Stimulated activated CD4-positive, alpha-beta T cell treated with anti-CD3 and anti-CD28 coated beads, Interleukin-12 subunit alpha, Interleukin-12 subunit beta, amount 100 ng/mL, for 4 hours (primary cell): ENCODE measurements at places on chromosomes 1 and 21.

DNA sequence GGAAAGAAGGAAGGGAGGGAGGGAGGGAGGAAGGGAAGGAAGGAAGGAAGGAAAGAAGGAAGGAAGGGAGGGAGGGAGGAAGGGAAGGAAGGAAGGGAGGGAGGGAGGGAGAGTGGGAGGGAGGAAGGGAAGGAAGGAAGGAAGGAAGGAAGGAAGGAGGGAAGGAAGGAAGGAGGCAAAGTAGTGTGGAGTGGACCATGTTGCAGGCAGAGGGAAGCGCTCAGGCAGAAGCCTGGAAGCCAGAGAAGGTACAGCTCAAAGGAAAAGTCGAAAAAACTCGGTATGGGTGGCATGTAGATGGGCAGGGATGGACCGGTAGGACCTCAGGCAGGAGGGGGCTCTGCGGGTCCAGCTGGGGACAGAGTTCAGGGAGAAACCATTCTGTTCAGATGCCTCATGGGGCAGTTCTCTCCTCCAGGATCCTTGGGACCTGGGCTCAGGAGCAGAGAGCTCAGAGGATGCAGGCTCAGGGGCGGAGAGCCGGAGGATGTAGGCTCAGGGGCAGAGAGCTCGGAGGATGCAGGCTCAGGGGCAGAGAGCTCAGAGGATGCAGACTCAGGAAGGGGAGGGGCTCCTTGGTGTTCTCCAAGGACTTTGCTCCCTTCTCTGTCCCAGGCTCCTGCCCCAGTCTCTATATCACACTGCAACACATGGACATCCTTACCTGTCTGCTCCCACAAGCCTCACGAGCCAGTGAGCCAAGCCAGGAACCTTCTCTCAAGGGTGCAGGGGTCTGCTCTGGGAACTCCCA, 13.6 kb upstream of the PADI3 start:
- DNase-seq, result no peak

DNA sequence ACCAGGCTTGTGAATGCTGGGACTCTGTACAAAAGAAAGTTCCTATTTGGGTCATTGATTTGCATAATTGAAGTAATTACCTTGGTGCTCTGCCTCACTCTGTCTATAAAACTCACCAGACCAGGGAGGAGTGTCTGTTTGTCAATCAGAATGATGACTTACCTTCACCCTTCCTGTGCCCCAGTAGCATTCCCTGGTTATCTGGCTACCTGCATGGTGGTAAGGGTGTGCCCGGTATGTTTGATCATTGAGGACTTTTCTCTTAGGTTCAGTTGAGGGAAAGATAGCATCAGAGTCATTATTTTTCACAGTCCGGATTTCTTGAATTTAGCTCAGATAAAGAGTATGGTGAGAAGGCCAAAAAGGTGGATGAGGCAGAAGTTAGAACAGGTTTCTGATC, 190.0 kb downstream of the BRINP2 start:
- no peak for DNase-seq

DNA sequence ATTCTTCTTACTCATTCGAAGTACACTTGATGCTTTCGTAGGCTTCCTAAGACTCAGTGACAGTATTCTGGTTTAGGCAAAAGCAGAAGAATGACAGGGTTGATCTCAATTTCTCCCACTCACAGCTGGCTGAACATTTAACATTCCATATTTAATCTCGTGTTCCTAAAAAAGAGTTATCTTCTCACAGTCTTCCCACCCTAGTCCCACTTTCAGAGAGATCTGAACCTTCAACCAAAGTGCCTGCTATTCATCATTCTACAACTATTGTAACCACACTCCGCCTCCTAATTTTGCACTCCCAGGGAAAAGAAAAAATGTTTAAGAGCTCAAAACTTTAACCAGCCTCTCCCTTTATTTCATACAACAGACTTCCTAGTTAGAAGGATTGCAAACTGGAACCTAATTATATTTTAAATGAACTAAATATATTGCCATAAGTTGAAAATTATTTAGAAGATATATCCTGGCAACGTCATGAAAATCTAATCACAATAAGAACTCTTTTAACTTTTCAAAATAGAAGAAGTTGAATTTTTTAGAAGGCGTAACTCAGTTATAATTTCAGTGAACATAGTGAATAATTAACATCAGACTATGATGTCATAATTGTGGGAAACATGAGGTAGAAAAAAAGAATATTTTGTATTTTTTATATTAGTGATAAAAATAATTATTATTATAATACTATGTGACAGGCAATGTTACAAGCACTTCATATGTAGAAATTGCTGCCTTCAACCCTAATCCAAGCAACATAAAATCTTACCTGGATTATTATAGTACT, 540.9 kb upstream of the ADGRL2 start:
- DNase-seq, result no peak

- peak; percentile 66 for DNase-seq
Observed at GRCh38 chr1:2231532-2232254, 3.6 kb downstream of the SKI start.

- DNase-seq, result no peak
Observed at GRCh38 chr1:24695202-24695974, 49.9 kb upstream of the CLIC4 start.

DNA sequence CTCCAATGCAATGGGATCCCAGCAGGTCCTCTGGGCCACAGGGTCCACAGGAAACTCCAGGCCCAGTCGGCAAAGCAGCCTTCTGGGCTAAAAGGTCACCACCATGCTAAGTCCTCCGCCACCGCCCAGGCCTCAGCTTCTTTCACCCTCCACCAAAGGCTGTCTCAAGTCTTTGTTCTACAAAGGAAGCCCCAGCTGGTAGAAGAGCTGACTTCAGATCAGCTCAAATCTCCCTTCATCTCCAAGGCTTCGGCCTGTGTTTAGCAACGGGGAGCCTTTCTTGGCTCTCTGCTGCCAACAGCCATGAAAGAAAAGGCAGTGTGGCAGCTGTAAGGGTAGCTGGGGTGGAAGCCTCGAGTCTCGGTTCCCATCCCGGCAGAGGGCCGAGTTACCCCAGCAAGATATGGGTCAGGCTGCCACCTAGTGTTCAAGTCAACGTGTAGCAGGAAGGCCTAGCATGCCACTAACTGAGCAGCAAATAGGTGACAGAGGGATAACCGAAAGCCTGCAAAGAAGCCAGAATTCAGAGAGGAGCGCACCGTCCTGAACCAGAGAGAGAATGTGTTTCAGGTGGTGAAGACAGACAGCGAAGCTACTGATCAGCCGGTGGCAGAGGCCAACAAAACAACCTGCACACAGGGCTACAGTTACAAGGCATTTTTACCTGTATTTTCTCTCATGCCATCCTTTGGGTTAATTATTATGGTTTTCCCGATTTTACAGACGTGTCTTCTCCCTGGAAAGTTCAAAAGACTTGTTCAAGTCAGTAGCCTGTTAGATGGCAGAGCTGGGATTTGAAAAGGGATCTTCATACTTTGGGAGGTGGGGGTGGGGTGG, 26.8 kb upstream of the CRNN start:
- peak; percentile 55 for DNase-seq

GRCh38 chr1:79151006-79151796, 144.7 kb upstream of the ADGRL4 start:
- no peak for DNase-seq

- DNase-seq, result no peak
Observed at GRCh38 chr21:36908260-36908908, 58.1 kb downstream of the HLCS start.

DNA sequence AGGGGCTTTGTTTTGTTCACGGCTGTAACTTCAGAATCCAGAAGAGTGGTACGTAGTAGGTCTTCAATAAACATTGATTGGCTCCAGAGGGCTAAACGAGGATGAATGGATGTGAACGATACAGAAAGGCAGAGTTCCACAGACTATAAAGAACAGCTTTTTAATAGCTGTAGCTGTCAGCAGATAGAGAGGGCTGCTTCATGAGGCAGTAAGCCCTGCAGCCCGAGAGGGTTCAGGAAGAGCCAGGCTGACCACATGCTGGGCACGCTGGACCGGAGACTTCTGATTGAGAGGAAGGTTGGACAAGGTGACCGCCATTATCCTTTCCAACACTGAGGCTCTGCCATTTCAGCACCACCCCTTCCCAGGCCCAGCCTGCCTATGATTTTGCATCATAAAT, 45.3 kb downstream of the KIRREL1 start:
- no peak for DNase-seq

GRCh38 chr21:45302082-45303061, 14.7 kb upstream of the POFUT2 start:
- DNase-seq, result peak; percentile 29

GRCh38 chr1:220796530-220796929, 9.8 kb downstream of the MTARC1 start:
- DNase-seq, result no peak

DNA sequence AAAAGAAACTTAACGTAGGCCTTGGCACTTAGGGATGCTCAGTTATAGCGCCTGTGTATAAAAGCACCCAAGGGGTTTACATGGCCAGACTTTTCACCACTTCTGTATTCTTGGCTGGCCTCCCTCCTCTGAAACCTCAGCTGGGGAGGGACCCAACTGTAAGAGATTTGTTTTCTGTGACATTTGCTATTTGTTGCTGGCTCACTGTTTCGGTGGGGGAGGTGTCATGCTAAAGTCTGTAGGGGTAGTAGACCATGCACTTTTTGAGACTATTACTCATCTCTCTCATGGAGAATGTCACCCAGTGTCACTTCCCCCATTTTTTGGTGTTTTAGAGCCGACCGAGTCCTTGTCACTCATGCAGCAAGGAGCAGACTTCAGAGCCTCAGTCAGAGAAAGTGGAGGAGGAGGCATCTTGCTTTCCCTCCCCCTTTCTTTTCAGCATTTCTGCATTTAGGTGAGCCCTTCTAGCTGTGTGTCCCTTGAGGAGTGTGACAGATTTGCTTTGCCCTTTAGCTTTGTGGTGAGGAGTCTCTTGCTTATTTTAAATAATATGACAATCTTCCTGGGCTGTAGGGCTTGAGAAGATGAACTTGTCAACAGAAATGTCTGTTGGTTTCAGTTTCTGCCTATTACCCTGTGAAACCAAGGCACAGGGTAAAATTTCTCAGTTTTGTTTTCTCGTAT, 160.1 kb downstream of the FASLG start:
- DNase-seq, result peak; percentile 21

- no peak for DNase-seq
Observed at GRCh38 chr21:41582298-41582840, 74.4 kb upstream of the TMPRSS2 start.

DNA sequence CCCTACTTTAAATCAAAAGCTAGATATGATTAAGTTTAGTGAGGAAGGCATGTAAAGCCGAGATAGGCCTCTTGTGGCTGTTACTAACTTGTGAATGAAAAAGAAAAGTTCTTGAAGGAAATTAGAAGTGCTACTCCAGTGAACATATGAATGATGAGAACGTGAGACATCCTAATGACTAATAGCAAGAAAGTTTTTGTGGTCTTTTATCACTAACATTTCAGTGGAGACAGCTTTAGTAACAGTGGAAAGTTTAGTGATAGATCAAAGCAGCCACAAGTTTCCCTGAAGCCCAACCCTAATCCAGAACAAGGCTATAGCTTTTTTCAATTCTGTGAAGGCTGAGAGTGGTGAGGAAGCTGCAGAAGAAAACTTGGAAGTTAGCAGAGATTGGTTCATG, 73.6 kb upstream of the LRRC8B start:
- DNase-seq, result no peak

DNA sequence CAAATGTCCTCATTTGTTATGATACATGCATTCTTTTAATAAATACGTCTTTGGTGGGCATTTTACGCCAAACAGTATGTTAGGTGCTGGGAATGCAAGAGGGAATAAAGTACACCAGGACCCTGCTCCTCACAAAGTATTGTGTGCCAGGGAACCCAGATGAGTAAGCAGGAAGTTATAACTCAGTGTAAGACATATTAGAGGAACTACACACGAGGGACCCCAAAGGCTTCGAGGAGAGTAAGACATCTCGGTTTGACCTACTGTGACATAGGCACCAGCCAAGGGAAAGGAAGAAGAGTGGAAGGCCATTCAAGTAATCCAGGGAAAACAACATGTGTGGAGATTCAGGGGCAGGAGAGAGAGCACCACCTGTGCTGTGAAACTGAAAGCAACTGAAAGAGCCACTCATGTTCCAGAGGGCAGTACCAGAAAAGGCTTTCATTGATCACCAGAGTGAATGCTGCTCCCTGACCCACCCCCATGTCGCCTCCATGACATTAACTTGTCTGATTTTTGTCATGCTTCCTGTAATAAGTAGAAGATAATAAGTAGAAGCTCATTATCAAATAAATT, 542.5 kb upstream of the PKN2 start:
- DNase-seq, result no peak

GRCh38 chr21:43645136-43645891, 14.0 kb downstream of the HSF2BP start:
- DNase-seq, result no peak

DNA sequence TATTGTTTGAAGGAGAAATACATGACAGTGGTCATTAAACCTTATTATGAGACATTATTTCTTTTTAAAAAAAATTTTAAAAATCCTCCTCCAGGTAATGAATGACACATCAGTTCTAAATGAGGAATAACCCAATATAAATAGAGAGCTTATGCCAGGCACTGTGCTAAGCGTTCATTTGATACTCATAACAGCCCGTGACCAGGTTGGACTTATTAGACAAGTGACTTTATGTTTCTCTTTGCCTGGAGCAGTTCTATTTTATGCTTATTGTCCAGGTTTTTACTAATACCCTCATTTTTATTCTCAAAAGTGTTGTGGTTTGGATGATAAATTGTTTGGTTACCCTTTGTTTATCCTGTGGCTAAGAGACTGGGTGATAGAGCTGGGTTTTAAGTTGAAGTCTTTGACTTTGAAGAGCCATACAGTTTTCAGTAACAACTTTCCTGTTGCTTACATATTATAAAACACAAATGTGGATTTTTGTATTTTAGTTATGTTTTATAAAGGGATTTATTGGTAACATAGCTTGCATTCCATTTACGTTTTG, 84.2 kb downstream of the RABGAP1L start:
- no peak for DNase-seq

DNA sequence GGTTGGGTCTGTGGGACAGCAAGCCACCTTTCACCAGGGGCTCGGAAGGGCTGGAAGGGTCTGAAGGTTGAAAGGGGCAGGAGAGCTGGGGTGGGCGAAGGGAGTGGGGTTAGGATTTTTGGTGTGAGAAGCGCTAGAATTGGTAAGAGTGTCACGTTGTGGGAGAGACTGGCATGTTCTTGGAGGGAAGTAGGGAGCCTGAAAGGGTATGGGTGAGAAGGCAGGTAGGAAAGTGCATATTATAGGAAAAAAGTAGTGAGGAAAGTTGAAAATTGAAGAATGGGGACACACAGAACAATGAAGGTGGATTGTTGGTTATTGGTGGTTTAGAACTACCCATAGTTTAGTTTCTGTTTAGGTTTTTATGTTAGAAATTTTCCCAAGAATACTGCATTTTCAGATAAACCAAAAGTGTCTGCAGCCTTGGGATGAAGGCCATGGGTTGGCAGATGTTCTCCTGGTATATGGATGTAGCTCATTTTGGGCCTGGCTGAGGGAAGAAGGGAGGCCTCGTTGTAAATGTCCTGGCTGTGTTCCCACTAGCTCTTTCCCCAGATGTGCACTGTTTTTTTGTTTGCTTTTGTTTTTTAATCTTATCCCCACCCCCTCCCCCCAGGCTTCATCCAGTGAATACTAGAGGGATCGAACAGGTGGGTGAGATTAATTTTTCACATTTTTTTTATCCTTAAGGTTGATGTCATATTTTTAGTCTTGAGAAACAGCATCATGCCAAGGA, 1.2 kb downstream of the LRRC42 start:
- no peak for DNase-seq
